NCI-H1694 (cell line): ENCODE measurements at places on chromosomes 2 and 18.

- DNase-seq, result no peak
These were observed 15.9 kb downstream of the CPO start for GRCh38 chr2:206955253-206955652.

DNA sequence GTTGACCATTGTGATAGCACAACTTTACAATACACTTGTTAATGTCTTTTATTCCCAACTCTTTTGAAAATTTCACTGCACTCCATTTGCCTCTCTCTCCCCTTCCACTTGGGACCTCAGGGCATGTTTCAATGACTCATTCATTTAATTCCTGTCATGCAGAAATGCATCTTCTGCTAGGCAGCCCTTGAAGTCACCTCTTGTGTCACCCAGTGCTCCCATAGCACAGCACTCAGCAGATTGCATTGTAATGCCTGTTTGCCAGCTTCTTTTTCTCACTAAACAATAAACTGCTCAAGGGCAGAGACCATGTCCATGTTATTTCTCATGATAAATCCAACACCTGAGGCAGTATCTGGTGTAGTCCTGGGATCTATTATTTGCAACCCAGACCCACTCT, 85.9 kb upstream of the ACSL3 start:
- DNase-seq, result no peak

GRCh38 chr18:24228667-24229041, 89.8 kb downstream of the CABYR start:
- DNase-seq, result no peak

DNA sequence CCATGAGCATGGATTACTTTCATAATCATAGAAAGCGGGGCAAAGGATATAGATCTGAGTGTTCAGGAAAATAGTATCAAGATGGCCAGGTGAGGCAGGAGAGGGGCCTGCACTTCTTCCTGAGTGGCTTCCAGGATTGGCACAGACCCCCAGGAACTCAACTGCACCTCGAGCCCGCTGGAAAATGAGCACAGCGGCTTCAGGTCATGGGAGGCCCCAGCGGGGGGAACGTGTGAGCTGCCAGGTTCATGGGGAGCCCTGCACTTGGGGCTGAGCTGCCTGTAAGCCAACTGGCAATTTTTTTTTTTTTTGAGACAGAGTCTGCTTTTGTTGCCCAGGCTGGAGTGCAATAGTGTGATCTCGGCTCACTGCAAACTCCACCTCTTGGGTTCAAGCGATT, 81.5 kb upstream of the ODC1 start:
- no peak for DNase-seq

GRCh38 chr2:7571701-7572100, 654.5 kb downstream of the RNF144A start:
- DNase-seq, result no peak

DNA sequence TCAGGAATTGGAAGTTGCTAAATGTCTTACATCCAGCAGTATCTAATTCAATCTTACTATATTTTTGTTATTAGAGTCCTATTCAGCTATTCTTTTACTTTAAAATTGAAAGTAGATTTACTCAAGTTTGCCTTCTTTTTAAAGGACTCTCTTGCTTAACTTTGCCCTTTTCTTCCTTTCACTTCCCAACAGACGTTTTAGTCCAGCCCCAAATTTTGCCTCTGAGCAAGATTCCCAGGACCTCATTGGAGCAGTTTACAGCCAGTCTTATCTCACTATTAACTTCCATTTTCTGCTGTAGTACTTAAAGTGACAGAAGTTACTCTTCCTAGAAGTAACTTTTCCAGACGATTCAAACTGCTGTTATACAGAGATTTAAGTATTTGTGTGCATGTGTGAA, 1.7 kb upstream of the PRKD3 start:
- no peak for DNase-seq

DNA sequence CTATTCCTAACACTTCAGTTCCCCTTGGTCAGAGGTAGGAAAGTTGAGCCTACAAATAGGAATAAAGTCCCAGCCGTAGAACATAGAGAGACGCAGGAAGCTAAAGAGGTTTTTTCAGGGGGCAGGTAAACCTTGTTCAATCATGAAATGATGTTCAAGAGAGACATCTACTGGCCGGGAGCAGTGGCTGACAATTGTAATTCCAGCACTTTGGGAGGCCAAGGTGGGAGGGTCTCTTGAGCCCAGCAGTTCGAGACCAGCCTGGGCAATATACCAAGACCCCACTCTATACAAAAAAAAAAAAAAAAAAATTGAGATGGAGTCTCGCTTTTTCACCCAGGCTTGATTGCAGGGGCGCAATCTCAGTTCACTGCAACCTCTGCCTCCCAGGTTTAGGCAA, 66.7 kb upstream of the DNAJC10 start:
- DNase-seq, result peak; percentile 54

DNA sequence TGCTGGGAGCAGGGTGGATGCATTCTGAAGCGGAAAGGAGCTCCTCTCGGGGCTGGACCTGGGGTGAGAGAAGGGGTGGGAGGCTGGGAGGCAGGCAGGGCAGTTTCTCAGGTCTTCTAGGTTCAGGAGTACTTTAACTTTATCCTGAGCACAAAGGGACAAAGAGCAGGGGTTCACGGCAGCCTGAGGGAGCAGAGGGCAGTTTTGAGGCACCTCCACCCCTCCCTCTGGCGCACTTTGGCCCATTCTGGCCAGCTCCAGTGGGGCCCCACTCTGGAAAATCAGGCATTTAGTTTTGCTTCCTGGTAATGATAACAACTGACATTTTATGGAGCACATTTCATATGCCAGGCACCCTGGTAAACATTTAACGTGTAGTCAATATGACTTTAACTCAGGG, 14.3 kb downstream of the B3GNT7 start:
- DNase-seq, result no peak

DNA sequence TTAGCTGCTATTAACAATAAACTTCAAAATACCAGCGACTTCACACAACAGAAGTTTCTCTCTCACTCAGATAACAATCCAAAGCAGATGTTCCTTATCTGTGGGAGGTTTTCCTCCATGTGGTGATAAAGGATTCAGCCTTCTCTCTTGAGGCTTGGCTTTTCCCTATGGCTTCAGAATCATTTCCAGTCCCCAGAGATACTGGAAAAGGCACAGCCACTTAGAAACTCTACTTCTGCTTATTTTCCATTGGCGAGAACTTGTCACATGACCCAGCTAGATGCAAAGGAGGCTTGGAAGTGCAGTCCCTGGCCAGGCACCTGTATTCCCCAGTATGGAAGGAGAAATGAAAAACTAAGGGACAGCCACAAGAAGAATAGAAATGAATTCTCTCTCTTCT, 344.8 kb downstream of the MTX2 start:
- DNase-seq, result no peak

GRCh38 chr2:47664817-47665216, 118.1 kb upstream of the MSH6 start:
- no peak for DNase-seq

DNA sequence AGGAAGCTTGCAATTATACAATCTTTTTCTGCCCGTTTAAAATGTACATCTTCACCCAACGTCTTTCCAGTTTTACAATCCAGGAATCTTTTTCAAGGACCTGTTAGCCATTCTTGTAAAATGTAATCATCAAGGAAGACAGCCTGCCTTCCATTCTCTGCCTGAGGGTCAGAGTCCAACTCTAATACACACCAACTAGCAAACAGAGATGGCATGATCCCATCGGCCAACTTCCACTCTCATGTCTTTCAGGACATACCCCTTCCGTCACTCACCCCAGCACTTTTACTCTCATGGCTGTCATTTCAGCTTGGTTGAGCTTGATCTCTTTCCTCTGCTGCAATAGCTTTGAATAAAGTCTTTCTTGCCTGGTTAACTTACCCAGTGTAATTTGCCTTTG, 172.5 kb upstream of the NETO1 start:
- DNase-seq, result no peak

- peak; percentile 52 for DNase-seq
These were observed 316.4 kb downstream of the DSEL start for GRCh38 chr18:67199993-67200617.

DNA sequence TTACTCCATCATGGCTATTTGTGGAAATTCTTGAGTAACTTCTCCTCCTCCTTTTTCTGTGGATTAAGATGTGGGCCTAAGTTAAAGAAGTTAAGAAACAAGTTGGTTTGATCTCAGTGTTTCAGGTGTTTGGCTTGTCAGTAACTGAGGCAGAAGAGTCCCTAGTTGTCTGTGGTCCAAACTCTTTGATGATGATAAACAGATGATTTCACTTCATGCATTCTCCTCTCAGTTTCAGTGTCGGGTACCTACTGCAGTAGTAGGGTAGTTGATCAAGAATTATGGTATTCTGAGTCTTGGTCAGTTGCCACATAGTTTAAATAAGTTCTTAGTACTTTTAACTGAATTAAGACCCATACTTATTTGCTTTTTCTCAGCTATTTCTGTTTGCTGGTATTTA, 85.6 kb downstream of the NCOA1 start:
- DNase-seq, result no peak

- DNase-seq, result no peak
These were observed 30.0 kb downstream of the ZNF638 start for GRCh38 chr2:71361631-71362030.

GRCh38 chr2:43324259-43325106, 98.1 kb upstream of the ZFP36L2 start:
- no peak for DNase-seq

GRCh38 chr18:8730080-8730827, 24.9 kb downstream of the MTCL1 start:
- no peak for DNase-seq

- DNase-seq, result no peak
These were observed 2.1 kb downstream of the PROKR1 start for GRCh38 chr2:68645523-68645922.

DNA sequence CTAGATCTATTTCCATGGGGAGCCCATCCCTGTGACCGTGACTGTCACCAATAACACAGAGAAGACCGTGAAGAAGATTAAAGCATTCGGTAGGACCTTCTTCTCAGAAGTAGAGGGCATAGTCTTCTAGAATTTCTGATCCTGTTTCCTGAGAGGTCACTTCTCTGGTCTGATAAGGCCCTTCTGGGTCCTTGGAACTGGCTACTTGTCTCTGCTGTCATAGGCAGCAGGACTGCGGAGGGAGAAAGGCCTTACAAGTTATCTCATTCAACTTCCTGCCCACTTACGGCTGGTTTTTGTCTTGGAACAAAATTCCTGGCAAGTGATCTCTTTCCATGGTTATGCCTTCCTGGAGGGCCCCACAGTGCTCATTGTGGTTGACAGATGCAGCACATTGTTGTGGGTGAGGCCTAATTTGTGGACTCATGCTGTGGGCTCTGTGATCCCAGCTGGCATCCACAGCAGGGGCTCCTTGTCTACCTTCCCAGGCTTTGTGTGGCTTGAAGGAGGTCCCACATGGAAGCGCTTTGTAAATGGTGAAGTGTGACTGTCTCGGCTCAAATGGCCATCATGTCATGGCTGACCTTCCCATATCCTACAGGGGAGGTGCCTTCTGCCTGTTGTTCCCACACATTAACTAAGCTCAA, 22.0 kb downstream of the SAG start:
- DNase-seq, result peak; percentile 69

GRCh38 chr2:207121784-207122183, 44.0 kb downstream of the KLF7 start:
- no peak for DNase-seq

- no peak for DNase-seq
These were observed 8.1 kb downstream of the COLEC12 start for GRCh38 chr18:492451-492850.

- DNase-seq, result no peak
These were observed 206.8 kb upstream of the TNP1 start for GRCh38 chr2:217066510-217067270.

DNA sequence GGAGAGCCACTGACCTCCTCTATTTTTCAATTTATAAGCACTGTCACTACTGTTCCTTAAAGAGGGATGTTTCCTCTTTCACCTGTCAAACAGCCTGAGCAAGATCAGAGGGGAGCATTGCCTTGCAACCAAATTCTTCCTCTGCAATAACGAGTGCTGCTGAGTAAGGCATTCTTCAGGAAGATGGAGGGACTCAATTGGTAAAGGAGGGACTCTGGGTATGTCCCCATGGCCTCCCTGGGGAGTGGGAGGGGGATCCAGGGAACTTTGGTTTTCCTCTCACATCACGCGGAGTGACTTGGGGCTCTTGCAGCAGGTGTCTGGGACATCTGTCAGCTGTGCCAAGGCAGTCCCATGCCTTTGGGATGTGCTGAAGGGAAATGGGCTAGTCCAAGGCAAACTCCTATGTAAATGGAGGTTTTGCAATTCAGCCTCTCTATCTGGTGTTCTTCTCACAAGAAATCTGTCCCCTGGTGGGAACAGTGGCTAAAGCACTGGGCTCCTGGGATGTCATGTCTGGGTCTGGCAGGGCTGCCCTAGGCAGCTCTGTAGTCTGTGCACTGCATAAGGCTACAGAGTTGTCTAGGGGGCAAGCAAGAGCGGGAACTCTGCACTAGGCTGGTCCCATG, 14.4 kb upstream of the HES6 start:
- DNase-seq, result no peak

DNA sequence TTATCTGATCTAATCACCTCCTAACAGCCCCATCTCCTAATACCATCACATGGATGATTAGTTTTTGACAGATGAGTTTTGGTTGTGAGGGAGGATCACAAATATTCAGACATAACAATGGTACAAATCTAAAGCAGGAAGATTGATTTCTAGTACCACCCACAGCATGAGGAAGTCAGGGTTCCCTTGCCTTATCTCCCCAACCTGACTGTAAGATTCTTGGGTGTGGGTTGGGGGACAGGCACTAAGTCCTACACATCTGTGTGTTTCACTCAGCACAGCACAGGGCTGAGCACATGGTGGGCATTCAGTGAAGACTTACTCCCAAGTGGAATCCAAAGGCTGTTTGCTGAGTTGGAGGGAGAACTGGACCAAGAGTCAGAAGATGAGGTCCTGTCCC, 93.8 kb upstream of the CXCR4 start:
- no peak for DNase-seq

- no peak for DNase-seq
These were observed 266.8 kb downstream of the EN1 start for GRCh38 chr2:118580651-118581050.

DNA sequence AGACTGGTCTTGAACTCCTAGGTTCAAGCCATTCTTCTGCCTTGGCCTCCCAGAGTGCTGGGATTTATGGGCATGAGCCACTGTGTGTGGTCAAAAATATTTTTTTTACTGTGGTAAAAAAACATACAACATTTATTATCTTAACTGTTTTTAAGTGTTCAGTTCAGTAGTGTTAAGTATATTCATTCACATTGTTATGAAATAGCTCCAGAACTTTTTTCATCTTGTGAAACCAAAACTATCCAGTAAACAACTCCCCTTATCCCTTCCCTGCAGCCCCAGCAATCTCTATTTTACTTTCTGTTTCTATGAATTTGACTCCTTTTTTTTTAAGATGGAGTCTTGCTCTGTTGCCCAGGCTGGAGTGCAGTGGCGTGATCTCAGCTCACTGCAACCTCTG, 9.3 kb downstream of the RMC1 start:
- no peak for DNase-seq

- DNase-seq, result no peak
These were observed 65.8 kb upstream of the RIOK3 start for GRCh38 chr18:23387265-23387664.

GRCh38 chr18:57030417-57030816, 116.5 kb upstream of the BOD1L2 start:
- DNase-seq, result no peak
